ENCODE measurements at places on chromosomes 11 and 22.

DNA sequence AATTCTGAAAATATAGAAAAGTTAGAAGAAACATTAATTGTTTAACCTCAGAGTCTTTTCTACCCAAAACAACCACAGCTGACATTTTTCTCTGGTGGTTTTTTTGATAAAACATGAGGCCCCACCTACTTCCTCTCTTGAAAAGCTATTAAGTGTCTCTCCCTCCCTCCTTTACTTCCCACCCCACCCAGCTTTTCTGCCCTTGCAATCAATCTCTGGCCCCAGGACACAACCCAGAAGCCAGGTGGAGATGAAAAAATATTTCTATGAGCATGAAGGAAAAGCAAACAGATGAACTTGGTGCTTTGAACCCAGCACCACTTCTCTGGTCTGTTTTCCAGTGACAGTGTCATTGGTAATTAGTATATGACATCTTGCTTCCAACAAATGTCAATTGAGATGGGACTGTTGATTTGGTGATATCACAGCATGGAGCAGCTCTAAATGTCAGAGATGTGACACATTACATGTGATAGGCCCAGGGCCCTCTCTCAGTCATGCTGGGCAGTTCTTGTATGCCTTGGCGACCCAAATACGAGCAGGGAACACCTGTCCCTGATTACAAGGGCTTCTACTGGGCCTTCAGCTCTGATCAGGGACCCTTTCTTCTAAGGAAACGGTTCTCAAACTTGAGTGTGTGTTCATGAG lies 23.9 kb upstream of the TMPRSS13 start:
- DNase-seq = no peak

DNA sequence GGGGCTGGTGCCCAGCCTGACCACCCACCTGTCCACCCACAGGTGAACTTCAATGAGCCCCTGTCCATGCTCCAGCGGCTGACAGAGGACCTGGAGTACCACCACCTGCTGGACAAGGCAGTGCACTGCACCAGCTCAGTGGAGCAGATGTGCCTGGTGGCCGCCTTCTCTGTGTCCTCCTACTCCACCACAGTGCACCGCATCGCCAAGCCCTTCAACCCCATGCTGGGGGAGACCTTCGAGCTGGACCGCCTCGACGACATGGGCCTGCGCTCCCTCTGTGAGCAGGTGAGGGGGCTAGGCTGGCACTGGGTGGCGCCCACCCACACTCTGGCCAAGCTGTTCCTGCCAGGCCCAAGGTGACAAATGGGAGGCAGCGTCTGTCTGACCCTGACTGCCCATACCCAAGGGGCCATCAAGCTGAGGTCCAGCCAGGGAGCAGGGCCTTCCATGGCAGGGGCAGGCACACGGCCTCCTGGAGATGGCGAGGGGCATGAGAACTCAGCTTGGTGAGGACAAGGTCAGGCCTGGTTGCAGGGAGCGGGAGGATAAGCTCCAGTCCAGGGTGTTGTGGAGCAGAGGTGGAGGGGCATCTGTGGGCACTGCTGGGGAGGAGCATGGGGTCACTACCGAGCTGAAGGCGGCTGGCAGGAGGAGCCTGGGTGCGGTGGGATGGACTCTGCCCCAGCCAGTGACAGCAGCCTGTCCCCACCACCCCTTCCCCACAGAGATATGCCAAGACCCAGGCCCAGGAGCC lies 77.7 kb downstream of the MORC2 start:
- DNase-seq = no peak

DNA sequence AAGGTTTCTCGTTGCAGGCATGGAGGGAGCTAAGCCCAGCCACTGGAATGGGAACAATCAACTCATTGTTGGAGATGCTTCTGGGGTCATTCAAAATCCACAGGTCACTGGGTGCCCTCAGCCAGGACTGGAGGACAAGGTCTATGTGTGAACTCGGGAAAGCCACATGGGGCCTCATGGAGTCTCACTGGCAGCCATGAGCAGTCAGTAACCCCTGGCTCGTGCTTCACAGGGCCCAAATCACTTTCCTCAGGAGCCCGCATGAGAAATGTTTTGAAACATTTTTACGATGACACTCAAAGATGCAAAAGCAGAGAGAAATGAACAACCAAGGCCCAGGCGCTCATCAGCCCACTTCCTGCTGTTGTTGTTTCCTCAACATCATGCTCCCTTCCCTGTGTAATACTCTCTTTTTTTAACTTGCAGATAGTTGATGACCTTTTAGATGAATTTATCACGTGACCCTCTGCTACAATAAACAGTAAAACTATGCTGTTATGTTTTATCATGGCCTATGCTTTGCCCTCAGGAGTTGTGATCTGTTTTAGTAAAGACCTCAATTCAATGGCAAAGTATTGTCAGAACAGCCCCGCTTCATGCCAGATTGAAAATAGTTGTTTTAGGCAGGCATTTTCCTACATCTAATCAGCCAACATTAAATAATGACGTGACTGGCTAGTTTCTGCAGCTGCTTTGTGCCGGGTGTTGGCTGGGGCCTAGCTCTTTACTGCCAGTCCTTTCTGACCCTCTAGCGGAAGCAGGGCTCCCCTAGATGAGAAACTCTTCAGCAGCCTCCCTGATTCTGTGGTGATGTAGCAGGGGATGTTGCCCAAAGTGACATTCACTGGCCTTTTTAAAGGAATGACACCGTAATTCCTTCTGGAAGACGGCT lies 39.7 kb downstream of the ADAMTS15 start:
- DNase-seq = no peak

GRCh38 chr22:46355996-46356471 lies 20.5 kb downstream of the TRMU start:
- no peak for DNase-seq

GRCh38 chr11:32259641-32260081 lies 168.8 kb downstream of the RCN1 start:
- DNase-seq = no peak

- no peak for DNase-seq
Measured at GRCh38 chr11:13552784-13553183, 57.0 kb upstream of the PTH start.

Measured in keratinocyte (primary cell).